ENCODE measurements at places on chromosomes 12 and 14.

- no peak for DNase-seq
Measured at GRCh38 chr14:87067591-87067990, 925.4 kb downstream of the GALC start.

DNA sequence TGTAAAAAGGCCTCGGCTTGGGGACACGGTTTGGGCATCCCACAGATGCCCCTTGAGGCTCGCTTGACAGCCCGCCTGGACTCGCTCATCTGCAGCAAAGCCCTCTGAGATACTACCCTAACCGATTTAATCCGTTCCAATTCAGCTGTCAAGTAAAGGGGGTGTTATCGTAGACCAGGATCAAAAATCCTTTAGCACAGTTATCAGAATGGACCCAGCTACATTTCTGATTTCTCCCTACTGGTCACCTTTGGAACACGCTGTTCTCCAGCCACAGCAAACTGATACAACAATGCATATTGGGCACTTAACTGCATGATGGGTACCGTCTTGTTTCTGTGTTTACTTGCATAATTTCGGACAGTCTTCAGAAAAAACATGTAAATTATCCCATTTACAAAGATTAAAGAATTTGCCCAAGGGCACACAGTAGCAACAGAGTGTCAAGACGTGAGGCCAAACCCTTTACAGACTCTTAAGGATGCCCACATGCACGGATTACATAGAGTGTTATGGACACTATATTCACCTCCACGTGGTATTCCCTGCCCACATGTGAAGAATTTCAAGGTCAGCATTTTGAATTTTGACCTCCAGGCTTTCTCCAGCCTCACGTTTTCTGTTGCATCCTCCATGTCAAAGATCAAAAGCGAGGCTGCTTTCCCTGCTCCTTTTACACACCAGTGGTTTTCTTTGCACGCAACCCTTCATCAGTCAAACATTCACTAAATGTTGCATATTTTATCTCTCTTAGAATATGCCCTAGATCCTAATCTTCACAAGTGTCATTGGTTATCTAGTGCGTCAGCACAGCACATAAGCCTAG, 3.2 kb upstream of the DUSP6 start:
- no peak for DNase-seq

DNA sequence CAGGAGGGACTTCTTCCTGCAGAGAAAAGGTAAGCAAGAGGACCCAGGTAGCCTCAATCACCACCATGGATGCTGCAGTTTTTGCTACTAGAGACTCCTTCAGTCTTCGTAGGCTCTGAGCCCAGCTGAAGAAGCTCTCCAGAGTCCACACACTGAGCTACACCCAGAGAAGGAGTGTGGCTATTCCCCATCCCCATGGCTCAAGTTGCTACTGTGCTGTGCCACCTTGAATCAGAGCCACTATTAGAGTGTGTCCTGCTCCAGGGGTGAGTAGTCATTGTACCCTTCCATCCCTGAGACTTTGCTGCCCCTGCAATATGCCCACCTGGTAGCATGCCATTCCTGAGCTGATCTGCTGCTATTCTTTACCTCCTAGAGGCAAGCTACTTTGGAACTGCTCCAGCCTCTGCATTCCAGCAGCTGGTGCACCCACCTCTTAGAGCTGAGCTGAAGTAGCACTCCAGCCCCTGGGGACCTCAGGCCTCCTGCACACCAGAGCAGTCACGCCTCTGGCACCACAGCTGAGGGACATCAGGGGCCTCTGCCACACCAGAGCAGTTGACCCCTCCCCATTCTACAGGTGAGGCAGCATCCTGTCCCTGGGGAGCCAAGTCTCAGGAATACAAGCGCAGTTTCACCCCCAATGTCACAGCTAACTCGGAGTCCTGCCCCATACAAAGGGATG, 213.0 kb downstream of the TRHDE start:
- no peak for DNase-seq

DNA sequence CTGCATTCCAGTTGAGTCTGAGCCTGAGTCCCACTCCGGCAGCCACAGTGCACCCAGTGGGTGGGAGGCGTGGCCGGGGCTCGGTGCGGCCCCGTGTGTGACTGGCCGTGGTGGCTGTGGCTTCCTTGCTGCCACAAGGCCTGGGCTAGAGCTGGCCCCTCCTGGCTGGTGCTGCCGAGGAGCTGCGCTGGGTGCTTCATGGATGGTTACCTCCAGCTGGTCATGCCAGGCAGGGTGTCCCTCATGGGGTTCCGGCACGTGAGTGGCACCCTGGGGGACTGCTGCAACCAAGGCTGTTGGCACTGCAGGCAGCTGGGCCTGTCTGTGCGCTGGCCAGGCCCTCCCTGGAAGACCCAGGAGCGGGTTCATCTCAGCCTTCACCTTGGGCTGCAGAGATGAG, 62.7 kb downstream of the KIF26A start:
- DNase-seq, result no peak

DNA sequence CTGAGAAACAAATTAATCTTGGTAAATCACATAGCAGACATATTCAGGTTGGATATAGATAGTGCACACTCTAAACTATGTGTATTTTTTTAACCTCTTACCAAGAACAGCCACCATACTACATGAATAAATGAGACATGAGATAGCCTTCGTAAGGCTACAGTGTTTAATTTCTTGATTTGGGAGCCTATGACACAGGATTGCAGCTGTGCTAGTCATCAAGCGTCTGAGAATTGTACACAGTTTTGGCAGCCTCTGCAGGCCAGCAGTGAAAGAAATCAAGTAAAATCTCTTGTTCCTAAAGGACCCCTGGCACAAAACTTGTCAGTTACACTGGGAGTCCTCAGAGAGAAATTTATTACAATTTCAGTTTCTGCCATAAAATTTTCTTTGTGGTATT, 236.1 kb downstream of the C12orf50 start:
- no peak for DNase-seq

- no peak for DNase-seq
Measured at GRCh38 chr14:58466459-58466858, 38.9 kb downstream of the KIAA0586 start.

DNA sequence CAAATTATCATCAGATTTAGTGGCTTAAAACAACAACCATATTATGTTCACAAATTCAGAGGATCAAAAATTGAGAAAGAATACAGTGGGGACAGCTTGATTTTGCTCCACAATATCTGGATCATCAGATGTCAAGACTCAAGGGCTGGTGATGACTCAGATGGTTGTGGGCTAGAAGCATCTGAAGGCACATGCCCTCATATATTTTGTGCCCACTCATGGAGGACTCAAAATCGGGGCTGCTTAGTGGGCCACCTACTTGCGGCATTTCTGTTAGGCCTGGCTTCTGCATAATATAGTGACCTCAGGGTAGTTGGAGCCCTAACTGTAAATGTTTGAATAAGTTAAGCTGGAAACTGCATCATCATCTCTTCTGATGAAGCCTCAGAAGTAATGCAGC, 584.5 kb downstream of the SLC16A7 start:
- no peak for DNase-seq

DNA sequence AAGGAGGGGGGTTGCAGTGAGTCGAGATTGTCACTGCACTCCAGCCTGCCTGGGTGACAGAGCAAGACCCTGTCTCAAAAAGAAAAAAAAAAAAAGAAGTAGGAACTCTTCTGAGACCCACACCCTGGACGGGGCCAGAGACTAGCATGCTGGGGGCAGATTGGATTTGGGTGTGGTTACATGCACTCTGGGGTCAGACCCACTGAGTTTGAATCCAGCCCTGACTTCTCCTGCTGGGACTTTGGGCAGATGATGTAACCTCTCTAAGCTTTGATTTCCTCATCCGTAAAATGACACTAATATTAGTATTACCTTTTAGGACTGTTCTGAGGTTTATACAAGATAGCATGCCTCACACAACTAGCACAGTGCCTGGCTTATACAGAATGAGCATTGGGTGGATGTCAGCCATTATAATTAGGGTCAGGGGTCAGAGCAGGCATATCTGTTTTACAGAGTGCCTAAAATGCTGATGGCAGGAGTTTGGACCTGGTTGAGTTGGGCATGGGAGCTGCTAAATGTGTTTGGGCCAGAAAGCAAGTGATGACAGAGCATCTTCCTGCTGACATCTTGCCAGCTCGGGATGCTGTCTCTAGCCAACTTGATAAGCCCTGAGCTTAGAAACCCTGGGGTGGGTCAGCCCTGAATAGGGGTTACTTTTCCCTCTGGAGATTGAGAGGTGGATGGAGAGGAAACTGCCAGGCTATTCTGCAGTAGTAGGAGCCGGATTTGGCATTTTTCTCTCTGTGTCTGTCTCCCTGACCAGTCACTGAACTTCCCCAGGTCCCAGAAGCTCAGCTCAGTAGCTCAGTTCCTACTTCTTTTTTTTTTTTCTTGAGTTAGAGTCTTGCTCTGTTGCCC, 15.5 kb downstream of the TPCN1 start:
- DNase-seq, result no peak

DNA sequence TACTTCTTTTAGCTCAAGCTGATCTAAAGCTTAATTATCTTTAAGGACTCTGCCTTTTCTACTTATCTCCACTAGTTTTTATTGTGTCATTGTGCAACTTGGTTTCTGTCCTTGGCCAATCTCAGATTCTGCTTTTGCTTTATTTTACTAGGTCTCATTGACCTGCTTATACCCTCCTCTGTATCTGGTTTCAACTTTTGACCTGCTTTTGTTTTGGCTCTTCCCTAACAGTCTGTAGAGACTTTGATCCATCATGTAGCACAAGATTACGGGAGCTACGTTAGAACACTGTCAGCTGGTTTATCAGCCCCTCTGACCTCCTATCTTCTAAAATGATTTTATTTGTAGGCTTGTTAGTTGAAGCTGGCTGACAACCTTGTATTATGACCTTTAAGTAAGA, 43.6 kb downstream of the ZCRB1 start:
- DNase-seq, result no peak

DNA sequence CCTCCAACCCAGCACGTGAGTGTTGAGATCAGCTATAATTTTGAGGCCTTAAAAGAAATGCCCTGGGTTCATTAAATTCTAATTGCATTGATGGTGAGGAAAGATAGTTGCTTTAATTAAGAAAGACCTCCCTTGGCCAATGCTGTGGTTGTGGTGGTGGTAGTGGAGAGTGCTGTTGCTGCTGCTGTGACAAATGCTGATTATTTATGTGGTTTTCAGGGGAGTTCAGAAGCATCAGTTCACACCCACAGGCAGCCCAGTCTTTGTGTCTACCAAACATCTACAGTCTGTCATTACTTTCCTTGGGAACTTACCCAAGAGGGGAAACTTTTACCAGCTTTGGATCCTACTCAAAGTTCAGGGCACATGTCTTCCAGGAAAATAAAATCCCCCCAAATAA, 178.4 kb upstream of the PARP11 start:
- no peak for DNase-seq

DNA sequence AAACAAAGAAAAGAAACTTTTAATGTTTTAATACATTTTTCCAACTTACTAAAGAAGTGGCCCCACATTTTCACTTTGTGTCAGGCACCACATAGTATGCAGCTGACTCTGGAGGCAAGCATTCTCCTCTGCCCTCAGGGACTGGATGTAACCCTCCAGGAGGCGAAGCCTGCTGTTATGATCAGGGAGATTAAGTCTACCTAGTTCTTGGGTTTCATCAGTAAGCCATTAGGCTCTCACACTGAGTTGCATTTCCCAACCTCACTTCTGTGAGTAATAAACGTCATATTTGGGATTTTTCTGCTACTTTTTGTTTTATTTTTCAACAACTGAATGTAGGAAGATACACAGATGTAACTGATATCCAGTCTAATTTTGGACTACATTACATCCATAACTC, 101.2 kb upstream of the LRFN5 start:
- DNase-seq, result no peak

GRCh38 chr14:89672636-89673511, 255.8 kb upstream of the FOXN3 start:
- no peak for DNase-seq

DNA sequence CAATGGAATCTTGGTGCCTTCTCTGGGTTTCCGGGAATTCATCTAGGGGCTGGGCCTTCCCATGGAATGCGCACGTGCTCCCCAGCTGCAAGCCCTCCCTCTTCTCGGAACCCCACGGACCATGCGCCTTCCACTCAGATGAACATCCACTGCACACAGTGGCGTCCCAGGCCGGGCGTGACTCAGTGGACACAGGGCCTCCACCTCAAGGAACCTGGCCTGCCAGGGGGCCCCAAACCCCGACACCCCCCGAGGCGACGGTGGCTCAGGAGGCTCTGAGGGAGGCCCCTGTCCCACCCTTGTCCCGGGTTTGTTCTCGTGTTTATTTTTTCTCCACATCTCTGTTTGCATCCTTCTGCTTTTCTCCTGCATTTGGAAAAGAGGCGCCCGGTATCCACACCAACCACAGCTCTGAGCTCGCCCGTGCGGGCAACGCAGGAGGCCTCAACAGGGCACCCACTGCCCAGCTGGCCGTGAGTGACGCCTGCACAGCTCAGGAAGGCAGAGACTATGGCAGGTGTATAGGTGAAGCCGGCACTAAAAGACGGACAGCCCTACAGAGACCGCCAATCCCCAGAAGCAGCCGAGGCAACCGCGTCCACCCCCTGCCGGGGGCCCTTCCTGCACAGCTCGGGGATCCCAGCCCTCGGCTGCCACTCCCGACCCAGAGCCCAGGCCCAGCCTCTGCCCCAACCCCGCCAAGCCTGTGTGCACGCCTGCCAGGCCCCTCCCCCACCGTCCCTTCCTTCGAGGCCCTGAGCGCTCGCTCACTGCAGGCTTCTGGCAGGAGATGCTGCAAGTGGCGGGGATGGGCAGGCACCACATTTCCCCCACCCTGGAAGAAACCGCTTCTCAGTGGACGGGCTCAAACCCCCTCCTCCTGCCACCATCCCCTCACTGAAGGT, 23.8 kb upstream of the GALNT9 start:
- no peak for DNase-seq

GRCh38 chr14:51182131-51182565, 57.9 kb upstream of the TMX1 start:
- no peak for DNase-seq

GRCh38 chr12:590206-590750, 73.0 kb downstream of the NINJ2 start:
- no peak for DNase-seq

GRCh38 chr12:84825149-84825548, 87.5 kb downstream of the SLC6A15 start:
- no peak for DNase-seq

- no peak for DNase-seq
Measured at GRCh38 chr14:70595443-70596185, 4.8 kb downstream of the MED6 start.

Data from activated T-helper 1 cell treated with anti-CD3 and anti-CD28 coated beads, Interleukin-2, amount 50 U/mL, for 16 hours (primary cell).